ENCODE measurements at places on chromosomes 2 and 18.

- no peak for DNase-seq
These were observed 2.7 kb upstream of the ARL5A start for GRCh38 chr2:151830961-151831360.

DNA sequence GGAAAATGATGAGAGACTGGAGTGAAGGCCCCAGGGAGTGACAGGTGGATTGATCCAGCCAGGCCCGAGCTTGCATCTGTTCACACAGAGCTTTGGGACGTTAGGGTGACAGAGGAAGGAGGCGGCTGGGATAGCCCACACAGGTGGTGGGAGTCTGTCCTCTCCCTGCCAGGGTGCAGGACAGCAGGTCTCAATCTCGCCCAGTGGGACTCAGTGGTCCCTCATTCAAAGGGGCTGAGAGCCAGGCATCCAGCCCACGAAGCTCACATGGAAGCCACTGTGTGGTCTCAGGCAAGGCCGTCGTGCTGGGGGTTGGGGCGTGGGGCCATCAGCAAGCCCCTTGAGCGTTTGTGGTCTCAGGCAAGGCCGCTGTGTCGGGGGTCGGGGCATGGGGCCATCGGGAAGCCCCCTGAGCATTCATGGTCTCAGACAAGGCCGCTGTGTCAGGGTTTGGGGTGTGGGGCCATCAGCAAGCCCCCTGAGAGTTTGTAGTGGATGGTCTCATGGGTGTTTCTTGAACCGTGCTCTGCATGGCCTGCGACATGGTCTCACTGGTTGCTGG is 8.3 kb downstream of the KCNG2 start:
- no peak for DNase-seq

GRCh38 chr2:128794285-128794684 is 475.6 kb upstream of the HS6ST1 start:
- no peak for DNase-seq

- DNase-seq: no peak
These were observed 44.2 kb upstream of the CBLN2 start for GRCh38 chr18:72588360-72588759.

DNA sequence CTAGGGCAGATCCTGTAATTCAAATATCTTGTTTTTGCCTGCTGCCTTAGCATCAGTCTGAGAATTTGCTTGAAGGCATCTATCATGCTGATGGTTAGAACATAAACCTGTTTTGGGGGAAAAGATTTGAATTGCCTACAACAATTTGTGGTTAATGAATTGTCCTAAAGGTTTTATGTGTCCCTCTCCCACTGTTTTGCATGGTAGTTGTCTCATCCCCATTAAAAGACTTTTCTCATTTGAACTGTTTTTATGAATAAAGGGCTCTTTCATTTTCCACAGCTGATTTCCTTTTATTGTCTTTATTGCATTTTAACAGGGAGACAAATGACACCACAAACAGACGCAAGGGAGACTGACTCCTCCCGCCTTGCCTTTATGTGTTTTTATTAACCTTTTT is 275.6 kb downstream of the PIK3C3 start:
- DNase-seq: no peak

GRCh38 chr2:118971245-118972122 is 29.5 kb downstream of the MARCO start:
- DNase-seq: no peak

Data from stimulated activated CD4-positive, alpha-beta T cell treated with anti-CD3 and anti-CD28 coated beads, Interleukin-15, amount 100 ng/mL, for 48 hours (primary cell).